ENCODE measurements at places on chromosomes 5 and 9.

DNA sequence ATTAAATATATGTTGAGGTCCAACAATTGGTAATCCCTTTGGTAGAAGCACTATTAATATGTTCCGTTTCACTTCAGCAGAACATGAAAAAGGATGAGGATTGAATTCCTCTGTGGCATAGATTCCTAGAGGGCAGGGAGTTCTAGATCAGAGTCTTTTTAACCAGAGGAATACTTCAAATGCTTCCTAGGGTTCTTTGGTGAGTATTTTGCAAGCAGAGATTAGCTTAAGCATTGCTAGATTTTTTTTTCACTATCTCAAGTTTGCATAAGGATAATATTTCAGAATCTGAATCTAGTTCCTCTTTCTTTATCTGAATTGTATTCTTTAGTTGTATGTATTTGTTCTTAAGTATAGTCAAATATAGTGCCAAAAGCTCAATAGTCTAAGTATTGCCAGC is 116.6 kb upstream of the ADAMTSL1 start:
- DNase-seq = no peak

DNA sequence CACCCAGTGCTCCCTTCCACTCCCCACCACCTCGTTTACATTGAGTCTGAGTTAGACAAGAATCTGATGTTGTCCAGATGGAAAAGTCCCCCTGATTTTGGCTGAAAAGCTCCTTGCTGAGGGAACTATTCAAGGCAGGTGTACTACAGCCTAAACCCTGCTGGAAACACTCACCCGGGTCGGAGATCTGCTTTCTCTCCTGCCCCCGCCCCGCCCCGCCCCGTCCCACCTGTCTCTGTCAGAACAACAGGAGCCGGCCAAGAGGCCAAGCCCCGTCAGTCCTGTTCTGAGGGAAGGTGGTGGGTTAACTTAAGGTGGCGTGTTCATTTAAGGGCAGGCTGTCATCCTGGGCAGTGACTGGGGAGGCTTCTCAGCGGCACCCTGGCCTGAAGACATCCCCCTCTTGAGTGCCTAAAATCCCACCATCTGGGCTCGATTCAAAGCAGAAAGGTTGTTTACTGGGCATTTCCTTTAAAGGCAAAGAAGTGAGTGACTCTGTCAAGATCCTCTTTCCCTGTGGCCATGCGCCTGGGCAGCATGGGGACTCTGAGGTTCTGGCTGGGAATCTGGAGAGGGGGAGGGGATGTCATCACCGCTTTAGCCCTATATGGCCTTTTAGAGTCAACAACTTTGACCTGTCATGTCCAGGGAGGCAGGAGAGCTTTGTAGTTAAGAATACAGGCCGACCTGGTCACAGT is 71.1 kb upstream of the NEURL1B start:
- no peak for DNase-seq

DNA sequence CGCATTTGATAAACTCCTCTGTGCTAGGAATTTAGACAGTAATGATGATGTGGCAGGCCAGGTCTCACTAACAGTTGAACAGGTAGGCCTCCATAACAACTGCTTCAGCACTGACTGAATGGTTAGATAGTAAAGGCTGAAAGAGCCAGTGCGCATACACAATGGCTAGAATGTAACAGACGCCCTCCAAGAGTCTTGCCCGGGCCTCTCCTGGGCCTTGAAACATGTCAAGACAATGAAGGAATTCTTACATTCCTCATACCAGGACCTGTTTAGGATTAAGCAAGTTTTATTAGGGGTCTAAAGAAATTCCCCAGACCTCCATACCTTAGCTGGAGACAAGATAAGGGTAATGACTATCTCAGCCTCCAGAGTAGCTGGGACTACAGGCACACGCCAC is 6.7 kb upstream of the BICD2 start:
- DNase-seq = no peak

- no peak for DNase-seq
Measured at GRCh38 chr9:135080286-135081263, 6.9 kb upstream of the OLFM1 start.

GRCh38 chr5:52468976-52469375 is 318.7 kb upstream of the ITGA1 start:
- no peak for DNase-seq

DNA sequence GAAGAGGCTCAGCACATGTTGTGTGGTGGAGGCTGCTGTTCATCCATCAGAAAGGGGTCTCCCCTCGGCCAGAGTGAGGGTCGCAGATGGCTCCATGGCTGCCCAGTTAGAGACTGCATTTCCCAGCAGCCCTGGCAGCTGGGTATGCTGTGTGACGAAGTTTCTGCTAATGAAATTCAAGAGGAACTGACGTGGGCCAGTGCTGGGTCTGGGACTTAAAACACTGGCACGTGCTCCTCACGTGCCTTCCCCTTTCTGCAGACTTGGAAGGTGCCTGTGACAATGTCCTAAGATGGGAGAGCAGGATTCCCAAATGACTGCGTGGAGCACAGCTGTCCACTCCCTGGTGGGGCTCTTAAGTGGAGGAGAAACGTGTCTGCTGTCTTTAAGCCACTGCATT is 114.5 kb upstream of the RAPGEF1 start:
- DNase-seq = no peak

- no peak for DNase-seq
Measured at GRCh38 chr9:89953824-89954615, 349.2 kb downstream of the GADD45G start.

DNA sequence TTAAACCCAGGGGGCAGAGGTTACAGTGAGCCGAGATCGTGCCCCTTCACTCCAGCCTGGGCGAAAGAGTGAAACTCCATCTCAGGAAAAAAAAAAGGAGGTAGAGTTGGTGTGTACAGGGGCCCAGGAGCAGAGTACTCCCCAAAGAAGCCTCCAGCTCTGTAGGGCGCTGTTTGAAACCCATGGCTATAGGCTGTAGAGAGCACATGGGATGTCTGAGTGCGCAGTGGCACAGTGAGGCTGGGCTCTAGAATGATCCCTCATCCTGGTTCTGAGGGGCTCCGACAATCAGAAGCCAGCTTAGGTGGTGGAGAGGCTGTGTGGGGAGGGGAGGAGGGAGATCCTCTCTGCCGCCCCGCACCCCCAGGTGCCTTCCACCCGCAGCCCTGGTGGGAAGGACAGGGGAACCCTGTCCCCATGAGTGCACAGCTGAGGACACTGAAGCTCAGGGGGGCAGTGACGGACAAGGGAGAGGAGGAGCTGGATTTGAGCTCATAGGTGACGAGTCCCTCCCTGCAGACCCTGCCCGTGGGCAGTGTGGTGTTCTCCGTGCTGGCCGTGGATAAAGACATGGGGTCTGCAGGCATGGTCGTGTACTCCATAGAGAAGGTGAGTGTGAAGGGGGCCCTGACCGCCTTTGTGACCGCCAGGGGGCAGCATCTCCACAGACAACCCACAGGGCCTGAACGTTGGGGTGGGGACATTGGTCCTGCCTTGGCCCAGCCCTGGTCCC is 24.6 kb downstream of the CDHR2 start:
- peak; percentile 86 for DNase-seq

- DNase-seq = no peak
Measured at GRCh38 chr5:28344836-28345433, 1306.5 kb upstream of the CDH9 start.

DNA sequence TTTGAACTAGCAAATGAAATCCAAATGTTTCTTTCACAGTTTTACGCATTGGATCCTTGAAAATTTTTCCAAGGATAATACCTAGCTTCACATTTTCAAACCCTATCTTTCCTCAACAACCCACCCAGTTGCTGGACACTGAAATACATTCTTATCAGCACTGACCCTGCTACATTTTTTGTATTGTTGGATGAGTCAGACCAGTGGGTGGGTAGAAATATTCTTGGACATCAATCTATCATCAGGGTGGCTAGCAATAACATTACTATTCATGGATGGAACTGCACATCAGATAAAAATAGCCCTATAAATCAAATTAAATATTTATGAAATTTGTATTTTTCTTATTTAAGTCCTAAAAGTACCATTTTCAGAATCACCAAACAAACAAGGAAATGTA is 407.4 kb upstream of the IZUMO3 start:
- DNase-seq = no peak

GRCh38 chr9:137228506-137228967 is 1.2 kb downstream of the RNF224 start:
- DNase-seq = no peak

DNA sequence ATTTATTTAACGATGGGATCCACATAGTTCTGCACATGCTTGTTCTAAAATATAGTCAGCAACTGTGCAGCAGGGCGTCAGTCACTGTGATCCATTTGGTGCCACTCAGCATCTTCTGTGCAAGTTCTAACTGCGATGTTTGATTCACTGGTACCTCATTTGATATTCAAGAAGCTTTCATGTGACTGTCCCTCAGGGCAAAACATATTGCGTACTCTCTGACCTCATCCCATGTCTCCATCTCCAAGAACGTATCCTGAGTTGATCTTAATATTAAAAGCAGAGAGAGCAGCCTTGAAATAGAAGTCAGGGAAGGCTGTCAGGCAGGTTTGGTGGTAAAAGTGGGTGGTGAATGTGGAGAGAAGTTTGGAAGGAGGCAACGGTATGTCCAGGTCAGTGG is 116.5 kb upstream of the ATP10B start:
- no peak for DNase-seq

- no peak for DNase-seq
Measured at GRCh38 chr9:98410185-98410697, 154.8 kb upstream of the TBC1D2 start.

GRCh38 chr5:67301285-67301903 is 104.8 kb upstream of the CD180 start:
- no peak for DNase-seq

DNA sequence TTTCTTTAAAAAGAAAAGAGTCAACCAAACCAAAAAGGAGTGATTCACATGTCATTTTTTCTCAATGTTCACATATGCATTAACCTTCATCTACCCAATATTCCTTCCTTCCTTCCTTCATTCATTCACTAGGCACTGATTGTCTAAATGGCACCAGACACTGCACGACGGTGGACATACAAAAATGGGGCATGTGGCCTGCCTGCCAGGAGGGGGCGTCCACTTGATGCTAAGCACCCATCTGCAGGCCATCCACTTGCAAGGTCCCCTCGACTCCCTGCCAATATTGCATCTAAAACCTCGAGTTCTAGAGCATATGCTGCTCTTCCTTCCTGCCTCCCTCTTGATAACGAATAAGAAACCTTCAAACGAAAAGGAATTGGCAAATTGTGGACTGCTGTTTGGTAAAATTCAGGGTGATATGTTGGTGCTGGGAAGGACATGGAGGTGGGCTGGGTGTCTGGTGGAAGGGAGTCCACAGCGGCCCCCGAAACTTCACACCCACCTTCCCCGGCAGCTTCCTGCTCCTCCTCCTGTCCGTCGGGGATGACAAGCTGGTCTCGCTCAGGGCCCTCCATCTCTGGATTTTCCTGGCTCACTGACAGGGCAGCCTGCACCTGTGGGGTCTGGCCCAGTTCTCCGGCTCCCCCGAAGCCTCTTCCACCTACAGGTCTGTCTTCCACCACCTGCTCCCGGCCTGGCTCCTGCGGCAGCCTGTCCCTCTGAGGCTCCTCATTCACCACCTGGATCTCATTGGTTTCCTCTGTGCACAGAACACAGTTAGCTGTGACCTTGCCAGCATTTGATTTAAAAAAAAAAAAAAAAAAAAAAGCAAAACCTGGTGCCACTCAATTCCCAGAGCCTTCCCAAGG is 64.3 kb downstream of the GOLM1 start:
- DNase-seq = peak; percentile 42

GRCh38 chr5:62029303-62029702 is 276.7 kb upstream of the KIF2A start:
- no peak for DNase-seq

GRCh38 chr5:94153736-94154450 is 412.5 kb upstream of the POU5F2 start:
- DNase-seq = no peak

DNA sequence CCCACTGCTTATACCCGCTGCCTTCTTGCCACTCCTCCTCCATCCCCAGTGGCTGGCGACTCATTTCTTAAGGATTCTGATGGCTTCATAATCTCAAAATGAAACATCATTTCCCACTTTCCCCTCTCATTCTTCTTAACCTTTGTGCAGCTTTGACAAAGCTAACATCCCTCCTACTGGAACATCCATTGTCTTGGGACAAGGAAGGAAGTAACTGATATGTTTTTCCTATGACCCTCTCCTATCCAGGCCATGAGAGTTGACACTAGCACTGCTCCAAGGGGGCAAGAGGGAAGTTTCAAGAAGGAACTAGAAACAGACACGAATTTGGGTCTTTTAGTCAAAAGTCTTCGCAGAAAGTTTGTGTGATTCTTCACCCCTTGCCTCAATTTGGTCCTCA is 71.7 kb upstream of the SNX2 start:
- no peak for DNase-seq

DNA sequence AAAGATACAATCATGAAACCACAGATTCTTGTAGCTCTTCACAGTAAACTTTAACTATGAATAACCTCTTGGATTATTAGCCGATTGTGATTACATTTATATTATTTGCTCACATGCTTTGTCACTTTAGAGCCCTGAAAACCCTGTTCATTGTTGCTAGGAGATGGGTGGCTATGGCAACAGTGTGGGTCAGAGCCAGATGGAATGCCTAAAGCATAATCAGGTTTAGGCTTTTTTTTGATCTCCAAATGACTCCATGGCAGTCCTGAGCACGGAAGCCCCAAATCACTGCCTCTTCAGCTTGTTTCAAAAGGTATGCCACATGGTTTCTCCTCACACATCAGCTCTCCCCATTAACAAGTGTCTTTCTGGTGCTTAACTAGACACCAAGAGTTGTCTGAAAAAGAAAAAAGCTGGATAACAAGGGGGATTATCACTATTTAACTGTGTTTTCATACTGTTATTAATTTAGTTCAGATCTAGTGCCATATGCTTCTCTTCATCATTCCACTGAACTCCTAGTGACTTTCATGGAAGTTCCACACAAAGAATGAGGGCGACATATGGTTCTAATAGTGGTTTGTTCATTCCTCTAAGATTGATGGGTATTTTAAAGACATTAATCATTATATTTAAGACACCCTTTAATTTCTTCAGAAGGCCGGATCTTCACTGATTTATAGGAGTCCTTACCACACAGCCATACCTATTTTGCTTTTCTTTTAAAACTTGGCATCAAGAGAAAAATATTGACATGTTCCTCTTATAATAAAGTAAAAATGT is 88.8 kb upstream of the PAM start:
- DNase-seq = no peak

DNA sequence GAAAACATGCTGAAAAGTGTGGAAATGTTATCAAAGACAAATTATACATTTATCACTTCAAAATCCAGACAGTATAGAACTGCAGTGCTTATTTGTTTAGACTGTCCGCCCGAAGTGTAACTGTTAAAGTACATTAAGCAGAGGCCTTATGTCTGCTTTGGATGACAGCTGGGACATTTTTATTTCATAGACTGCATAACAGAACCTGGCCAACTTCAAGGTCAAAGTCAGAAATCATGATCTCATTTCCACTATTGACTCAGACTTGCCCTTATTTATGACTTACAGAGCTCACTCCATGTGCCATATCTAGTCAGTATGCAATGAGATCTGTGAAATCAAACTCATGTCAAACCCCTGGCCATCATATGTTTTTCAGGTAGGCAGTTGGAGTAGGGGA is 87.7 kb downstream of the RAB3C start:
- no peak for DNase-seq
